Mesenteric fat pad (tissue), 1 donor: ENCODE measurements at places on chromosomes 13 and 19. TPM values are rescaled to one million over a fixed set of nuclear protein-coding genes. Genes with fewer than 3 reads are reported as not detected.

DNA sequence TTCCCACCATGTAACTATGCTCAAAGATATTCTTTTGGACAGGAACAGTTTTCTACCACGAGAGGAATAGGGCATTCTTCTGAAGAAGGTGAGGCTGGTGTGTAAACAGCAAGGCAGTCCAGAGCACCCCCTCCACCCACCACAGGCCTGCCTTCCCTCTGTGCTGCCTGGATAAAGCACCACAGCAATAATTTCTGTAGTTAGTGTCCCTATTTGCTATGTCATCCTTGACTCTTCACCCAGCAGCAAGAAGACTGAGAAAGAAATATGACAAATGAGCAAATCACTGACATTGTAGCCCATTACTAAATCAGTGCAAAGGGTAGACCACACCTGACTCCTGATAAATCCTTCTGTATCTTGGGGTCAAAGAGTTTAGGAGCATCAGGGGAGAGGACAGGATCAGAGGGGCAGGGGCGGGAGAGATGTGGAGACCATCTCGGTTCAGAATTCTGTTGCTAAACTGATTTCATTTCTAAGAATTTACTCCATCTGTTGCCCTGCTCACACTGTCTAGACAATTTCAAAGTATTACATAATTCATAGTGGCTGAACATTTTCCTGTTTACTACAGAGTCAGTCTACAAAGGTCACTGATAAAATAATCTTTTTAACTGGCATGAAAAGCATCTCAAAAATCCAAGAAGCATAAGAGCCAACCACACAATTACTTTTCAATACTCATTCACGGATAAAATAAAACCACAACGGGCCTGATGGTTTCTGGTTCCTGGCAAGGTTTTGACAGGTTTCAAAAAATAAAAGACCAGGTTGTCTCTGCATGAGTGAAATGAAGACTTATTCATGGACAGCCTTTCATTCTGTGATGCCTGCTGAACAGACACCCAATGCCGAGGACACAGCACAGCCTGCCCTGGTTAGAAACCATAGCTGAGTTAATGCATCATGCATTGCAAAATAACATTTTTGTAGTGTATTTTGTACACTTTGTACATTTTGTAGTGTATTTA lies 88.4 kb upstream of the IRS2 start:
- no peak for DNase-seq

DNA sequence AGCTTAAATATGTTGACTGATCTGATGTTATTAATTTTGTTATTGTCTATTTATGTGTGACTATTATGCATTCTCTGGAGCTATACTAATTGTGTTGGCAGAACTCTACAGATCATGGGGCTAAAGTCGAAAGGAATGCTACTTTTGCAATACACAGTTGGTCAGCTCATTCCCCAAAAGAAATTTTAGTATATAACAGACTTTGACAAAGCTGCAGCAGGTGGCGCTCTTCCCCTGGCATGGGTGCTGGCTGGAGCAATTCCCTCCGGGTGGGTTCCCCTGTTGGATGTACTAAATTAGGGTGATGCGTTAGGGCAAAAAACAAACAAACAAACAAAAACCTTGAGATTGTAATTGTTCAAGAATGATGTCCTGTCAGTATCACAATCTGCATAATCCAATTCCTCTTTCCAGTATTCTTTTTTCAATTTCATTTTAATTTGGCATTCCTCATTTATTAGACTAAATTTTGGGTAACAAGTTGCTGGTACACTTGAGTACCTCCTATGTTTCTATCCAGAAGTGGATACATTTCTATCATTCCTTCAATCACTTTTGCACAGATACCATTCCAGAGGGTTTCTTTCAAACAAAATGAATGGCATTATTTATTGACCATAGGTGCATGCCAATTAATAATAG lies 322.8 kb upstream of the EDNRB start:
- no peak for DNase-seq

DNA sequence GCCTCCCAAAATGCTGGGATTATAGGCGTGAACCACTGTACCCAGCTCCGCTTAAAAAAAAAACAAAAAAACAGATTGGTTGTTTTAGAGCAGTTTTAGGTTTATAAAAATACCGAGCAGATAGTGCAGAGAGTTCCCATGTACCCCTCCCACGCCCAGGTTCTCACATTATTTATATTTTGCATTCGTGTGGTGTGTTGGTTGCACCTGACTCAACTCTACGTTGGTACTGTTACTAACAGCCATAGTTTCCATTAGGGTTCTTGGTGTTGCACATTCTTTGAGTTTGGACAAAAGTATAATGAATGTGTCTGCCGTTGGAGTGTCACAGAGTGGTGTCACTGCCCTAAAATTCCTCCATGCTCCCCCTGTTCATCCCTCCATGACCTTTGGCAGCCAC lies 29.1 kb downstream of the MYO9B start:
- DNase-seq = no peak

DNA sequence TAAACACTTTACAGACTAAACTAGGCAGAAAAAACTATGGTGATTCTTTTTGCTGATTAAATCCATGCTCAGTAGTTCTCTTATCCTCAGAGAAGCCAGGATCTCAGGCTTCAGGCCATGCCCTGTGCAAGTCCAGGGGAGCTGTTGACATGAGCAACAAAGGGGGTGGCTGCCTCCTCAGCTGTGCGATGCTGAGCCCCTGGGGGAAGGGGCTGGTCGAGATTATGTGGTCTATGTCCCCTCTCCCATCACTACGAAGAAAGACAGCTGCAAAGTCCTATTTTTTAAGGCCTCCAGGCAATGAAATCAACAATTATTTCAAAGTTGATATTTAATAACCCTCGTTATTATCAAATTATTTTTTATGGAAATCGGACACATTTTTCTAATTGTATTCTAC lies 37.0 kb downstream of the IRS2 start:
- DNase-seq = no peak

DNA sequence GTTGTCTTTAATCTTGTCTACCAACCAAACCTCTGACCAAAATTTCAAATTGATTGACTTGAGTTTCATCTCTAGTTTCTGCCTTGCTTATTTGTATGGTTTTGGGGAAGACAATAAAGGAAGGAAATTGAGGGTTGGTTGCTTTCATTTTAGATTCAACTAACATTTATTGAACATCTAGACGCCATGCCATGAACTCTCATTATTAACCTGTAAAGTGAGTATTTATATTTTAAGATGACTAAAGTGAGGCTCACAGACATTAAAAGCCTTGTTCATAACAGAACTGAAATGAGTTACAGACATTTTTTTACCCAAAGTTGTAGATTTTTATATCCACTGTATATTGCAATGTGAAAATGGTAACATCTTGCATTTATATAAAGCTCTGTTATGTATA lies 239.3 kb downstream of the LMO7 start:
- no peak for DNase-seq

DNA sequence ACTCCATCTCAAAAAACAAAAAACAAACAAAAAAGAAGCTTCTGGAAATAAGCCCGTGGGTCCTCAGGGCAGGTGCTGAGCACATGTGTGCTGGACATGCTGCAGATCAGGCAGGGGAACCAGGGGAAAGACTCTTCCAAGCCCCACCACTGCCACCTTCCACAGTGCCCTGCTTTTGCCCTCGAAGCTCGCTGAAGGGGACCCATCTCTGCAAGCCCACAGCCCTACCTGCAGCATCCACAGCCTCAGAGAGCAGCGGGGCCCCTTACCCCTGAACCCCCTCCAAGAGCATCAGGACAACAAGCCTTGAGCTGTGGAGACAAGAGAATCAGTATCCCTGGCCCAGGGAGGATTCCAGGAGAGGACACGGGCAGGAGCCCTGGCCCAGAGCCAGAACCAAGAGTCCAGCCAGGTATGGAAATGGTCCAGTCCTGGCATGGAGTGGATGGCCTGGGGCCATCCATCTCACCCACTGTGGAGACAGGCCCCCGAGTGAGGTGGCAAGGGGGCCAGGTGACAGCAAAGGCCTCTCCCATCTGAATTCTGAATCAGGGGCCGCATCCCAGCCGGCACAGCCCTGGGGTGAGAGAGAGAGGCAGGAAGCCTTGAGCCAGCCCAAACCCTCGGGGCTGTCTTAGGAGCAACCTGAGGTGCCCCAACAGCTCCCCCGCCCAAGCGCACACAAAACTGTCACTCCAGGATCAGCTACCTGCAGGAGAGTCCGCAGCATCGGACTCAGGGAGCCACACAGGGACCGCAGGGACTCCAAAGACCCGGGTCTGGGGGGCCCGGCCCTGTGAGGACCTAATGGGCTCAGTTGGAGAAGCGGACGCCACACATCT lies 51.8 kb upstream of the TPM4 start:
- peak; percentile 81 for DNase-seq

- no peak for DNase-seq
Measured at GRCh38 chr13:110179116-110179856, 127.7 kb downstream of the COL4A1 start.

- DNase-seq = no peak
Measured at GRCh38 chr19:54047616-54048015, 16.1 kb downstream of the VSTM1 start.

- no peak for DNase-seq
Measured at GRCh38 chr13:52009946-52010345, 1.3 kb downstream of the ATP7B start.

DNA sequence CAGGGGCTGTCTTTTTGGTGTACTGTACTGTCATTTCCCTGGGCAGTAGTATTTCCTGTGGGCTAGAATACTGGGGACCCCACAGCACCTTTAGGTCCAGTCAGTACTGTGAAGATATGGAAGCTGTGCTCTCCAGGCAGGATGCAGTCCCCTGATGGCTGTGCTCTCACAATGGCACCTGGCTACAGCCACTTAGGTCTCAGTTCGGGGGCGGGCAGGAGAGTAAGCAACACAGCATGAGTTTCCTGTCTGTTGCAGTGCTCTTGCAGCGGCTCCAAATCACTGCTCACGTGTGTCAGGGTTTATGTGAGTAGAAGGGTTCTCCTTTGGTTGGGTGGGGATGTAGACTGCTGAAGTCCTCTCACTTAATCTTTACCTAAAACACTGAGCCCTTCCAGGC lies 810.4 kb downstream of the DACH1 start:
- DNase-seq = no peak

- no peak for DNase-seq
Measured at GRCh38 chr13:83975655-83976165, 93.4 kb upstream of the SLITRK1 start.

DNA sequence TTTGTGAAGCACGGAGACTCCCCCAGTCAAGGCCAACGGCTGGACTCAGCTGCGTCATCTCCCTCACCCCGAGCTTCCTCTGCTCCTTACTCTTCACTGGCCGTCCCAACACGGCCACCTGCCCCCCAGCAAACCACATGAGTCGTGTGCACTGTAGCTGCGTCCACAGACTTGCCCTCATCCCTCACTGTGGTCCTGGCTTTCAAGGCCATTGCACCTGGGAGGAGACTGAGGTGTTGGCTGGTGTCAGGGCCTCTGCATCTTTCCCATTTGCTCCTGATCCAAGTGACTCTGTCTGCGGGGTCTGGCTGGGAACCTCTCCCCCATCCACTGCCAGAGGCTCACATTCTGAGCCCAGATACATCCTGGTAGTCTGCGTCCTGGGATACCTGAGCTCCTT lies 11.5 kb downstream of the PLPP2 start:
- no peak for DNase-seq

DNA sequence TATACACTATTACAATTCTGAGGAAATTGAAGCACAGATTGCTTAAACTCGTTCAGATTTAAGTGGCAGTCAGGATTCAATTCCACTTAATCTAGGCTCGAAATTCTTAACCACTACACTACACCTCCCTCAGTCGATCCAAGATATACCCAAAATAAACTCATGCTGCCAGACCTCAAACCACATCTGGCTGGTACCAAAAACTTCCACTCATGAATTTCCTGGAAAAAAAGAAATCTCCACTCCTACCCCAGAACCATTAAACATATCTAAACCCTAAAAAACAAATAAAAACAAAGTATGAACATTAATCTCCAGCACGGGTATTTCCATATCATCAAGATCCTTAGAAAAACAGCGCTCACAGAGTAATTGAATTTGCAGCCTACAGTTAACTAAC lies 1.1 kb downstream of the ZFP30 start:
- no peak for DNase-seq

DNA sequence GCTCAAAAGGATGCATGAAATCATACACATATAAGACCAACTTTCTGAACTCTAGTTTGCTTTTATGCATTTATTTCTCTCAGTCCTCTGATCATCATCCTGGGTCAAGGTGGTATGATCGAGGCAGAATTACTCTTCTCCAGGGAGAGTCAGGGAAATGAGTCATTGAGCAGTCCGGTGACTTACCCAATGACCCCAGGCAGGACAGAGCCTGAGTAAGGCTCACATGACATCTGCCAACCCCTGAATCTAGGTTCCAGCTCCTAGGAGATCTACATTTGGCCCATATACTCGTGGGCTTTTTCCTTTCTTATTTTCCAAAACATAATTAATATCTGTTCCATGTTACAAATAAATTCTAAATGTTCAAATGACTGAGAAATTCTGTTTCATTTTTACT lies 502.3 kb downstream of the FOXO1 start:
- DNase-seq = no peak

DNA sequence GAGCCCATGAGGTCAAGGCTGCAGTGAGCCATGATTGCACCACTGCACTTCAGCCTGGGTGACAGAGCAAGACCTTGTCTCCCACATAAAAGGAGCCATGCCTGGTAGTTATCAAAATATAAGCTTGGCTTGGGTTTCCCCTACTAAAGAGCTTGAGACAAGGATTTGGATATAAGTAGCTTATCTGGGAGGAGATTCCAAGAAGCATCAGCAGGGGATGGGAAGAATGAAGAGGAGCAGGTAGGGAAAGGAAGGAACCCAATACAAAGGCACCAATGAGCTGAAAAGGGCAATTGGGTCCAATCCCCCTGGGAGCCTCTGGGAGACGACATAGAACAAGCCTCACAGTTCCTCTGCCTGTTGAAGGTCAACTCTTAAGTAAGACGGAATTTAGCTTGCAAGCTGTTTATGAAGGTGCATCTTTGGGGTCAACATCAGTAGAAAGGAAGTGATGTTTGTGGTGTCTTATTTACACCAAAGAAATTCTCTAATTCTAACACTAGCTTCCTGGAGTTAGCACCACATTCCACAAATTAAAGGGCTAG lies 7.4 kb upstream of the CLEC4G start:
- DNase-seq = no peak

DNA sequence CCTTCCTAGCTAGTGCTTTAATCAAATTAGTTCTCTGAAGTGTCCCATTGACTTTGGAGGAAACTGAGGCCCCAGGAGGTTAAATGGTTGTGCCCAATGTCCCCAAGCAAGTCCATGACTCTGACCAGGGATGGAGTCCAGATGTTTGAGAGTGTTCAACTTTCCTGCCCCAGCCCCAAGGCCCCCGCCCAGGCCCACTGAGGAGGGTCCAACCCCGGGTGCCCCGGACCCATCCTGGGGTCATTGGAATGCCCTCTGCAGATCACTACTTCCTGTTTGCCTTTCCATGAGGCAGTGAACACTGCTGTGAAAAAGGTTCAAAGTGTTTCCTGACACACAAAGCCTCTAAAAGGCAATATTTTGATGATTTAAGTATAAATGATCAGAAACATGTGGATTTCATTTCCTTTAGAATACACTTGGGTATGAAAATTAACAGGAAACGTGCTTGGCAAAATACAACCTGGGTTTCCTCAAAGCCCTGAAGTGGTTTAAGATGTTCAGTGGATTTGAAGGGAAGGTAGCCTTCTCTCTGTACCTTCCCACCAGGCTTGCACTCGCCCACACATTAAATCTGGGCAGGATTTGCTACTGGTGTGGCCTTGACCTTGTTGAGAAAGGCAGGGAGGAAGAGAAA lies 335.7 kb downstream of the TSHZ3 start:
- no peak for DNase-seq

CADM4 gene
- total RNA-seq = 1.4 TPM

EBI3 gene
- total RNA-seq = 5.8 TPM

LGALS14 gene
- not detected for total RNA-seq

ZNF534 gene
- not detected for total RNA-seq

CLPTM1 gene
- 109 TPM for total RNA-seq

ZNF8 gene
- total RNA-seq = 5.1 TPM

PBX4 gene
- 2.0 TPM for total RNA-seq

TLE5 gene
- total RNA-seq = 367 TPM

ZNF66 gene
- 4.2 TPM for total RNA-seq
